Right atrium auricular region (tissue), 2 donors: ENCODE measurements at places on chromosomes 4 and X. TPM values are rescaled to one million over a fixed set of nuclear protein-coding genes. Genes with fewer than 3 reads are reported as not detected.

Gene DBET
- total RNA-seq: not detected

Gene SHROOM4
- total RNA-seq: 13.6 TPM

- H3K4me3 ChIP-seq: no peak overlapping the region
- no peak overlapping the region for H3K27ac ChIP-seq
- no peaks in the 10 kb centered on the region for H3K36me3 ChIP-seq
- DNase-seq: no peak
These were observed 39.5 kb upstream of the EMCN start for GRCh38 chr4:100557306-100557705.

GRCh38 chr4:149999485-150000074 is 78.7 kb upstream of the DCLK2 start:
- no peaks in the 10 kb centered on the region for H3K27me3 ChIP-seq
- DNase-seq: no peak
- no peak overlapping the region for H3K4me3 ChIP-seq
- H3K27ac ChIP-seq: no peak overlapping the region
- H3K36me3 ChIP-seq: no peaks in the 10 kb centered on the region
- H3K4me1 ChIP-seq: peaks cover 7% of the 10 kb centered on the region

DNA sequence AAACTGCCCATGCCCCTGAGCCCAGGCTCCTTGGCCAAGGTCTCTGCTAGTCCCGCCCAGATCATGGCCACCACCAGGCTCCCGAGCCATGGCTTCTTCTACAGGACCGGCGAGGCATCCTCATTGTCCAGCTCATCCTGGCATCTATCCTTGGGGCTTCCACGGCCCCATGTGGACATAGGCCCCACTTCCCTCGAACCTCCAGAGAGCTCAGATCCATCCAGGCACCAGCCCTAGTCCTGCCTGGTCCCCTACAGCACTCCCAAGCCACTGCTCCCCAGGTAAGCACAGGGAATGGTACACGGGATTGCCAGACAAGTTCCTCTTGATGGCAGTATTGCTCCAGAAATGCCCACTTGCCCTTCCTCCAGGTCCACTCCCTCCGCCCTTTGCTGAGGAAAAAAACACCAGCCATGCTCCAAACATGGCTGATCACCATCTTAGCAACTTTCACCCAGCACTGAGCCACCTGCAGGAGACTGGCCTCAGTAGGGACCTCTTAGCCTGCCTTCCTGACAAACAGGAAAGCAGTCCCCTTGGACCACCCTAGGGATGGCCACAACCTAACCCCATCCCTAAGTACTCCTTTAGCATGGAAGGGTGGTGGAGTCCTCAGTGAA is 272.1 kb upstream of the AGTR2 start:
- H3K4me1 ChIP-seq: no peaks in the 10 kb centered on the region
- DNase-seq: no peak
- H3K27me3 ChIP-seq: no peaks in the 10 kb centered on the region
- no peak overlapping the region for H3K27ac ChIP-seq
- no peak overlapping the region for H3K4me3 ChIP-seq

DNA sequence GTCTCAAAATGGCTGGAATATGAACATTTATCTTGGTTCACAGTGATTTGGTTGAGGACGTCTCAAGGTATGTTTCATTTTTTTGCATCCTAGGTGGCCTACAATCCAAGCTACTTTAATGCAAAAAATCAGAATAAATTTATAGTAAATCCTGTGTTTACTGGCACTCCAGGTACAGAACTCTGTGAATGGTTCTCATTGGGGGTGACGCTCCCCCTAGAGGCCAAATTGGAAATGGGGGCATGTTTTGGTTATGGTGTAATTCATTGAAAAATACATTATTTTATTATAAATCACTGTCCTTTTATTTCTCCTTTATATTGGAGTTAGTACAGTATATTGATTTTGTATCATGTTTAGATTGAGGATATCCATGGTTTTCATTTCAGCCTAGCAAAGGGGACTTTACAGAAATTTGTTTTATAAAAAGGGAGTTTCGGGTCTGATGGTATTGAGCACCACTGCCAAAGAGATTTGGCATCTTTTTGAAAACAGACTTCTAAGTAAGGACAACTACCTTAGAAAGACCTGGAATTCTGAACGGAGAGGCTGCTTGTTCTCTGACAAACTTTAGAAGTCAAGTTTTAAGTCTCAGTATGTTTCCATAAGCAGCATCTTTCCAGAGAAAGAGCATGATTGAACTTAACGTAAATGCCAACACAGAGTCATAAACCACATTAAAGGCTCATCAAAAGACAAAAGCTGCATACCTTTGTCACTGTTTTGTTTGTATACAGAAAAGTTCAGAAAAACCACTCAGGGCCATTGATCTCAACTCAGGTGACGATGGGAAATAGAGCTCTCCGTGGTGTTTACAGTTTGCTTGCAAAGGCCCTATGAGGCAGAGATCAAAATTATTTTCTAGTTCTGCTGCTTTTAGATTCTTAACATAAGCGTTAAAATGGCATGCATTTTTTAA is 19.4 kb downstream of the MTM1 start:
- H3K4me3 ChIP-seq: no peak overlapping the region
- no peak overlapping the region for H3K27ac ChIP-seq
- no peaks in the 10 kb centered on the region for H3K4me1 ChIP-seq
- H3K36me3 ChIP-seq: no peaks in the 10 kb centered on the region
- no peak for DNase-seq

GRCh38 chr4:85867271-85867670 is 392.3 kb downstream of the ARHGAP24 start:
- no peaks in the 10 kb centered on the region for H3K27me3 ChIP-seq
- H3K4me1 ChIP-seq: peaks cover 23% of the 10 kb centered on the region
- no peak overlapping the region for H3K4me3 ChIP-seq
- no peak for DNase-seq
- no peak overlapping the region for H3K27ac ChIP-seq
- no peaks in the 10 kb centered on the region for H3K36me3 ChIP-seq

GRCh38 chrX:18649498-18649951 is 22.4 kb downstream of the RS1 start:
- H3K27ac ChIP-seq: no peak overlapping the region
- DNase-seq: no peak
- no peak overlapping the region for H3K4me3 ChIP-seq
